ENCODE measurements at places on chromosomes 6 and 20.

DNA sequence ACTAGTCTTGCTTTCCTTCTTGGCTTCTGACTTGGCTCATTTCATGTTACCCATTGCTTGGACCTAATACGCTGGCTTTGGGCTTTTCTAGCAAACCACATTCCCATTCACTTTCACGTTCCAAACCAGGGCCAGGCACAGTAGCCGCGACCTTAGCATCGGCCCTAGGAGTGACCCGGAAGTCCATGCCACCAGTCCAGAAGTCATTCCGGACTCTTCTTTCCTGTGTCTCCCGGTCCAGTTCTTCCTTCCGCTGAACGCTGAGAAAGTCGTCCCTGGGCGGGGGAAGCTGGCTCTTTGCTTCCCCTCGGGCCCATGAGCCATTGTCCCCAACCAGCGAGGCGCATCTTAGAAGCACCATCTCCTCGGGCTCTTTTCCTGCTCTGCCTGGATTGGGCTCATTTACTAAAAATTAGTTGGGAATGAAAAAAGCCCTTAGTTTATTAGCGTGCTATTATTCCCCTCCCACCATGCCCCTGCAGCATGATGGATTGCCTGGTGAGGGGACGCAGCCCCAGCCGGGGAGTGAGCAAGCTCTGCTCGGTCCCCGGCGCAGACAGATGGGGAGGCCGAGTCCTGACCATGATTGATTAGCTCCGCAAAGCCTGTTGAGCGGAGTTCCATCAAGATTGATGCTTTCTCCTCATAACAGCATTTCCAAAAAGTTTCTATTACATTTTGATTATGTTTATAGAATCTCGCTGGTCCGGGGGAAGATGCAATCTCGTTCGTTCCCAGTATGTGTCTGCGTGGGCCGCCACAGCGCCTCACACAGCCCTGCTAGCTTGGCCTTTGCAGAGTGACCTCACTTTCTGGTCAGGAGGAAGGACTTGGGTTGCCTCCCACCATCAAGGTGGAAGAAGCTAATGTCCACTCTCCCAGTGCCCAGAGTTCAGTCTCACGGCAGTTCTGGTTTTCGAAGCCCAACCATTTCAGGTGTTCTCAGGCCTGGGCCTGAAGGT, 115.1 kb upstream of the TOP1 start:
- DNase-seq, result no peak

- DNase-seq, result no peak
These were observed 19.2 kb downstream of the TSPYL4 start for GRCh38 chr6:116234689-116235088.

DNA sequence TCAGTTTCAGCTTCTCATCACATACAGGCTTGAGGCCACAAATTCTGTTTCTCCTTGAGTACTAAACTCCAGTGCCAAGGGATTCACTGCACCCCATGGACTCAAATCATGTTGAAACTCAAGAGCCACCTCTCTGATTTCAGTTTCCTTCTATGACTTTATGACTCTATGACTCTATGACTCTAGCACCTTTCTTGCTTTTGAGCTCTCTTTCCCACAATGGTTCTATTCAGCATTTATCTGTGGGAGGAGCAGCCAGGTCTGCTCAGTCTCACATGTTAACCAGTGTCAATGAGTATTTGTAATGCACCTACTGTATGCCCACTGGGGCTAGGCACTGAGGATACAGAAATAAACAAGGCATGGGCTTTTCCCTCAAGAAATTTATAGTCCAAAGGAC, 14.6 kb upstream of the SLC22A2 start:
- DNase-seq, result no peak

GRCh38 chr20:330233-331149, 5.1 kb downstream of the SOX12 start:
- peak; percentile 81 for DNase-seq

- no peak for DNase-seq
These were observed 38.0 kb upstream of the IPCEF1 start for GRCh38 chr6:154394571-154394970.

DNA sequence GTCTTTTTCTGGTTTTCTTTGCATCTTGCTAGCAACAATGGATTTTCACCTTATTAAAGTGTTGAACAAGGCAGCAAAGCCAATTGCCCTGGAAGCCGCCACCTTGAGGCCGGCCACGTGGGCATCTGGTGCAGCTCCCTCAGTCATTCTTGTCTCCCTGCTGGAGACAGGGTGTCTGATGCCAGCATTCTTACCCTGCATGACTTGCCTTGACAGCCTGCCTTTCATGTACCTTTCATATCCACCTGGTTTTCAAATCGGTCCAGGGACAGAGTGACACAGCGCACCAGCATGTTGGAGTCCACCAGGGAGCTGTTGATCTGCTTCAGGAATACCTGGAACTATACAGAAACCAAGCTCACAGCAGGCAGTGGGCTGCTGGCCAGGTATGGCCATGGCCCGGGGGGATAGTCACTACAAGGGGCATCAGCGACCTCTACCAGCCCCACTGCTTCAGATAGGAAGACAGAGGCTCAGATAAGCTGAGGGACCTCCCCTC, 49.8 kb downstream of the MYH7B start:
- DNase-seq, result no peak

DNA sequence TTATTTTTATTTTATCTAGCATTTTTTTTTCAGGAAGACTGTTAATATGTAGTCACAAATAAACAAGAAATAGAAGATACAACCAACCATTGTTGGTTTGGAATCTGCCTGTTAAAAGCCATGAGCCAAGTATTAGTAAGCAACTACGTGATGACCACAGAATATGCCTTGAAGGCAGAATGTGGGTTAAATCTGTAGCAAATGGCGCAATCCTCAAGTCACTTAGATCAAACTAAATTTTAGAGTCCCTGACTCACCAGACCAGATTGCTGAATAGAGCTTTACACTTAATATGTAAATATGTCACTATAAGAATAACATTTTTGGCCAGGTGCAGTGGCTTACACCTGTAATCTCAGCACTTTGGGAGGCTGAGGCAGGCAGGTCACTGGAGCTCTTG, 800.1 kb upstream of the CITED2 start:
- no peak for DNase-seq
